ENCODE measurements at places on chromosomes 4 and X.

DNA sequence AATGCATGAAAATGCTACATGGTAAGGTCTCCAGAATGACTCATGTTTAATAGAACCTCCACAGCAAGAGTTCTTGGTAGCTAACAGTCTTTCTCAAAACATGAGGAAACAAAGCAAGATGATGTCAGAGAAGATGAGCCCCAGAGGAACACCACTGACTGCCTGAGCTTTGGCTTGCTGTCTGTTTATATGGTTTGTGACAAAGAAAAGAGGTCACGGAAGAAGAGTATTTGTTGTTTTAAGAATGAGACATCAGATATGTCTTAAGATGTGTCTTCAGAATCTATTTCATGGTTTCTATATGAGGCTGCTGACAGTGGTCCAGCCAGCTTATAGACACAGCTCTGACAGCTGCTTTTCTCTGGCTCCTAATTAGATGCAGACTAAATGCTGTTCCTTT, 18.8 kb upstream of the AREG start:
- H3K27ac ChIP-seq = peak overlapping the region; percentile 19
- no peak for DNase-seq
- peaks cover 4% of the 10 kb centered on the region for H3K27me3 ChIP-seq
- peaks cover 8% of the 10 kb centered on the region for H3K4me1 ChIP-seq
- H3K36me3 ChIP-seq = no peaks in the 10 kb centered on the region
- no peak overlapping the region for H3K4me3 ChIP-seq

- no peaks in the 10 kb centered on the region for H3K4me1 ChIP-seq
- H3K27ac ChIP-seq = no peak overlapping the region
- H3K27me3 ChIP-seq = no peaks in the 10 kb centered on the region
Measured at GRCh38 chrX:64456828-64457227, 61.6 kb upstream of the MTMR8 start.

- no peak overlapping the region for H3K4me3 ChIP-seq
- no peaks in the 10 kb centered on the region for H3K36me3 ChIP-seq
- H3K27me3 ChIP-seq = no peaks in the 10 kb centered on the region
- H3K27ac ChIP-seq = no peak overlapping the region
- DNase-seq = no peak
Measured at GRCh38 chrX:122622795-122623194, 561.3 kb upstream of the GRIA3 start.

- no peak for DNase-seq
- H3K27me3 ChIP-seq = no peaks in the 10 kb centered on the region
- H3K4me1 ChIP-seq = peaks cover 5% of the 10 kb centered on the region
- H3K4me3 ChIP-seq = no peak overlapping the region
Measured at GRCh38 chr4:165351359-165352130, 24.1 kb downstream of the MSMO1 start.

DNA sequence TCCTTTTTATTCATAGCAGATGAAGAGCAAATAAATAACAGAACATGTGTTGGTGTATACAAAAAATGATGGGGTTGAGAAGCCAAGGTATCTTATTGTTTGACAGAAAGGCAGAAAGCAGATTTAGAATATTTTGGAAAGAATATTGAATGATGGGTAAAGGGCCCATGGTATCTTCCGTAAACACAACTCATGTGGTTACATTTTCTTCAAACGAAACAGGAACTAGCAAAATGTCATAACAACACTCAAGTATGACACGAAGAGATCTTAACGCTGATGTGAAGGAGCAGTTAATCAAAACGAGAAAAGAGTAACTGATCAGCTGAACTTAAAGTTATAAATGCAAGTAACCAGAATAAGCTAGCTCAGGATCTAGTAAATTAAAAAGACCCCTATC, 195.7 kb upstream of the GK2 start:
- no peaks in the 10 kb centered on the region for H3K27me3 ChIP-seq
- no peak for DNase-seq
- no peak overlapping the region for H3K4me3 ChIP-seq
- H3K27ac ChIP-seq = no peak overlapping the region
- H3K4me1 ChIP-seq = no peaks in the 10 kb centered on the region
